ENCODE measurements at places on chromosomes 1 and 21. TPM values are rescaled to one million over a fixed set of nuclear protein-coding genes. Genes with fewer than 3 reads are reported as not detected.
A peak's percentile ranks its signal among the peaks of the same experiment; 100 is the strongest.

The TFAP2E gene
- polyA plus RNA-seq, result 1.9 TPM

The PLXNA2 gene
- polyA plus RNA-seq, result 11.7 TPM

The OLFML3 gene
- 54.9 TPM for polyA plus RNA-seq

The GBP2 gene
- polyA plus RNA-seq, result 56.9 TPM

The CRYAA gene
- not detected for polyA plus RNA-seq

GRCh38 chr1:162391790-162392563 is 10.4 kb downstream of the C1orf226 start:
- no peak for DNase-seq

DNA sequence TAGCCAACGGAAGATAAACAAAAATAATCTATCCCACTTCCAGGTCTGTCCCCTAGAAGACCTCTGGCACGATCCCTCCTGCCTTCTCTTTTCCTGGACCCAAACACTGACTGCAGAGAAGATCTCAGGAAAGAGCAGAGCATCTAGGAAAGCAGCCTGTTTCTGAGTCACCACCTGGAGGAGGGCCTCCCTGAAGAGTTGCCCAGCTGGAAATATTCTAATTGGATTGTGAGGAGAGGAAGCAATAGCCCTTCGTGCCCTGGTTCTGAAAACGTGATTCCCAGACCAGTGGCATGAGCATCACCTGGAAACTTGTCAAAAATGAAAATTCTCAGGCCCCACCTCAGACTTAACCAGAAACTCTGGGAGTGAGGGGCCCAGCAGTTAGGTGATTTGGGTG is 411.1 kb downstream of the SETD4 start:
- DNase-seq, result no peak

DNA sequence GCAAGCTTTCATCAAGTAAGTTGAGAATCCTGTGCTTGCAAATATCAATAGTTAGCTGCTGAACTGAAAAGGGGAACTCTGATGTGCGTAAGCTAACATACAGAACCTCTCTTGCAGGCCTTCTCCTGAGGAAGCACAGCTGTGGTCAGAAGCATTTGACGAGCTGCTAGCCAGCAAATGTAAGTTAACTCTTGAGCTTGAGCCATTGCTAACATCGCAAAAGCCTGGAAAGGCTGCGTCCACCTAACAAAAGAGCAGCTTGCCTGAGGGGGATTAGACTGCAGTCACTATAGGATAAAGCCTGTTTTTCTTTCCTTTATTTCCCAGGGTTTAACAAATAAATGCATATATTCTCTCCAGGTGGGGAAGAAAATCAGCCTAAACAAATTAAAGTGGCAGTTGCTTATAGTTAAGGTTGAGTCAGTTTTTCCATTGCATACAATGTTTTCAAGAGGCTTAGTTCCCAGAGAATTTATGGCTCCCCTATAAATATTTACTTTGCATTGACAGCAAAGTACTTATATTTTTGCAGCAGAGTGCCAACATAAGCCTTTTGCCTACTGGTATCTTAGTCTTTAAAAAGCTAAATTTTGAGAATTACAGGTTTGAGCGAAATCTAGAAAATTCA is 1.5 kb downstream of the RGS2 start:
- peak; percentile 31 for DNase-seq

- DNase-seq, result no peak
These were observed 765 bp upstream of the BMP8A start for GRCh38 chr1:39490596-39491145.

GRCh38 chr1:2202008-2202575 is 7.5 kb upstream of the FAAP20 start:
- no peak for DNase-seq

GRCh38 chr1:94951509-94952208 is 24.7 kb upstream of the CNN3 start:
- DNase-seq, result no peak

GRCh38 chr1:38064197-38064903 is 17.8 kb upstream of the POU3F1 start:
- no peak for DNase-seq

GRCh38 chr1:235682216-235682615 is 32.6 kb upstream of the GNG4 start:
- DNase-seq, result no peak

DNA sequence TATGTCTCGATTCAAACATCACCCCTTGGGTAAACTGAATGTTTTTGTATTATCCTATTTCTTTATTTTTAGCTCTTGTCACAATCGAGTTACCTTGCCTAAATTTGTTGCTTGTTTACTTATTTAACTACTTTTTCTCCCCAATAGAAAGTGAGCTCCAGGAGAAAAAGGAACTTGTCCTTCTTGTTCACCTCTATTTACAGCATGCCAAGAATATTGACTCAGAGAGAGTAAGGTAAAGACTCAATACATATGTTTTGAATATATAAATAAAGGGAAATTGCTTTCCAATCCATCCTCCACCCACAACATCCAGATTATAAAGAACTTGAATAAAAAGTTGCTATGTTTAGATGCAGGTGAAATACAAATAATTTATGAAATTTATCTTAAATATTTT is 107.3 kb upstream of the PDC start:
- no peak for DNase-seq

DNA sequence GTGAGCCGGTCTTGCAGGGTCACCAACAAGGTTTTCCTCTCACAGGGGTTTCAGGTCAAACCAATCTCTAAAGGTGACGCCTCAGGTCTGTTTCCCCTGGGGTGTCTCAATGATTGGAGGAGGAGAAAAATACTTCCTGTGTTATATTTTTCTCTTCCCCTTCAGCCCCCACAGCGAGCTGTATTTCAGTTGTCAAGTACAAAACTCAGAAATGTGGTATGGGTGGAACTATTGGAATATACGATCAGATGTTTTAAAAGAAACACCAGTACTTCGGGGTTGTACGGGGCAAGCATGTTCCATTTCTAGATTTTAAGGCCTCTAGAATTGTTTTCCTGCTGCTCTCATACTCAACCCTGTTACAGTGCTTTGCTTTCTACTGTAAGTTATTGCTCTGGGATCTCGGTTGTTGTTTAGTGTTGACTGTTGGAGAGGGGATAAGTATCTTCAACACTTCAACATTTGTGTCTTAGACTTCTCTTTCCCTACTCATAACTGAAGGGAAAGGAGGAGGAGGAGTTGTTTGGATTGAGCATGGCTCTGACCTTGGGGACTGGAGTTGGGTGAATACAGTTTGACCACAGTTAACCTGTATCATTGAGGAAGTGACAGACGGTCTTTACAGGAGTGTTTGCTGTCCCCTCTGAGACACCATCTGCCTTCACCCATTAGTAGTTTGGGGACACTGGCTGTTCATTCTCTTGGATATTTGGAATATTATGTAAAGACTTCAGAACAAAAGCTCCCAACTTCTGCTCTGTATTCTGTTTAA is 2.0 kb downstream of the MAPKAPK2 start:
- peak; percentile 46 for DNase-seq

GRCh38 chr21:38459490-38459889 is 38.8 kb downstream of the ERG start:
- no peak for DNase-seq

GRCh38 chr1:92968138-92969032 is 7.1 kb upstream of the DIPK1A start:
- no peak for DNase-seq

DNA sequence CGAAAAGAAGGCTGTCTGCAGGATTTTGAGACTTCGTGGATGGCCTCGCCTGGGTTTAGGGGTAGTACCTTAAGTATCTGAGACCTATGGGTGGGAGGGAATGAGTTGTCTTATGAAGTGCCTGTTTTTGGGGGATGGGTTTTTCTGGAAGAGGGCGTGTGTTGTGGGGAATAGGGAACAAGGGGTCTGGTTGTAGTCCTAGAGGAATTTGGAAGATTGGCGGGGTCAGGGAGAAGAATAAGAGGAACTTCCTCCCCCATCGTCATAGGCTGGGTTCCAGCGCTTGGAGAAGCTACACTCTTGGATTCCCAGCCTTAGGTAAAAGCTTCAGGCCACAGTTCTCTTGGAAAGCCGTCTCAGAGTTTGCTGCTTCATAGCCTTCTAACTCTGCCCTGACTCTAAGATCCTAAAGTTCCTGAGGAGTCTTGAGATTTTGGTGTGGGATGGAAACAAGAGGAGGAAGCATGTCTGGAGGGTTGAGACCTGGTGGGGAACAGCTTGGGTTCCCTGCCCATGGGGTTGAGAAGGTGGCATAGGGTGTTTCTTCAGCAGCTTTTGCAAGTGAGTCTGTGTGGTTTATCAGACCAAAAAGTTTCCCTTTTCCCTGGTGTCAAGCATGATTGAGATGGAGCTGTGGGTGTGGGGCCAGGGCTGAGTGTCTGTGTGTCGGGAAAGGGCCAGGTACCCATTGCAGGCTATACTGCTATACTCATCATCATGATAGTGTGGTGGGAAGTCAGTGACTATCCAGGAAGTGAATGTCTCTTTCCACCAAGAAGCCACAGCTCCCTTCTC is 1.8 kb downstream of the VANGL2 start:
- no peak for DNase-seq

- no peak for DNase-seq
These were observed 131.6 kb downstream of the TLR5 start for GRCh38 chr1:223011505-223011856.

- no peak for DNase-seq
These were observed 1.6 kb downstream of the TTC13 start for GRCh38 chr1:230976825-230977747.

DNA sequence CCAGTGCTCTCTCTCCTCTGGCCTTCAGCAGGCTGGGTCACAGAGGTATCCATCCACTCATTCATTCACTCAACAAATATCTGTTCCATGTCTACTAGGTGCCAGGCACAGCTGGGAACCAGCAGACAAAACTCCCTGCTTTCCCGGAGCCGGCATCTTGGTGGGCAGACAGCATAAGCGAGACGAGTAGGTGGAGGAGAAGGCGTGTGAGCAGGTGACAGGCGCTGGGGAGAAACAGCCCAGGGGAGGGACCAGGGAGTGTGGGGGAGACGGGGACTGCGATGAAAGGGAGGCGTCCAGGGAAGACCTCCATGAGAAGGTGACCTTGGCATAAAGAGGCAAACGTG is 11.0 kb upstream of the KCNAB2 start:
- DNase-seq, result no peak

All from large intestine (tissue), 12 donors.